Caki2 (cell line): ENCODE measurements at places on chromosomes 16 and 17. TPM values are rescaled to one million over a fixed set of nuclear protein-coding genes. Genes with fewer than 3 reads are reported as not detected.

DNA sequence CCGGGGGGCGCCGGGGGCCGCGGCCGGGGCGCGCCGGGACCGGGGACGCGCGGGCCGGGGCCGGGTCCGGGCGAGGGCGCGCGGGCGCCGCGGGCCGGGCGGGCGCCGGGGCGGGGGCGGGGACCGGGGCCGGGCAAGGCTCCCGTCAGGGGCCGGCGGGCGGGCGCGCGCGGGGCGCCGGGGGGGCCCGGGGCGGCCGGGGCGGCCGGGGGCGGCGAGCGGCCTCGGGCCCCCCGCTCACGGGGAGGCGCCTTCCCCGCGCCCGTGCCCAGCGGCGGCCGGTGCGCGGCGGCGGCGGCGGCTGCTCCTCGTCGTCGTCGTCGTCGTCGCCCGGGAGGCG lies 563 bp downstream of the ZCCHC14 start:
- no peak for DNase-seq

DNA sequence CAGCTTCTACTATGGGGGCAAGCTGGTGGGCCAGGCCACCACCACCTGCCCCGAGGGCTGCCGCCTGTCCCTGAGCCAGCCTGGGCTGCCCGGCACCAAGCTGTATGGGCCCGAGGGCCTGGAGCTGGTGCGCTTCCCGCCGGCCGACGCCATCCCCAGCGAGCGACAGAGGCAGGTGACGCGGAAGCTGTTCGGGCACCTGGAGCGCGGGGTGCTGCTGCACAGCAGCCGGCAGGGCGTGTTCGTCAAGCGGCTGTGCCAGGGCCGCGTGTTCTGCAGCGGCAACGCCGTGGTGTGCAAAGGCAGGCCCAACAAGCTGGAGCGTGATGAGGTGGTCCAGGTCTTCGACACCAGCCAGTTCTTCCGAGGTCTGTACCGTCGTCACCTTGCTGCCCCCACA lies 19.5 kb downstream of the IRF8 start:
- no peak for DNase-seq

GRCh38 chr16:89853306-89853993 lies 19.9 kb upstream of the TCF25 start:
- DNase-seq = no peak

- DNase-seq = peak; percentile 51
These were observed 126.5 kb upstream of the CORO6 start for GRCh38 chr17:29749045-29749825.

- no peak for DNase-seq
These were observed 5.6 kb downstream of the NOG start for GRCh38 chr17:56599088-56599487.

- DNase-seq = peak; percentile 21
These were observed 2.4 kb downstream of the FBRS start for GRCh38 chr16:30660424-30661261.

DPEP3 gene
- not detected in 2 replicates for total RNA-seq

DNA sequence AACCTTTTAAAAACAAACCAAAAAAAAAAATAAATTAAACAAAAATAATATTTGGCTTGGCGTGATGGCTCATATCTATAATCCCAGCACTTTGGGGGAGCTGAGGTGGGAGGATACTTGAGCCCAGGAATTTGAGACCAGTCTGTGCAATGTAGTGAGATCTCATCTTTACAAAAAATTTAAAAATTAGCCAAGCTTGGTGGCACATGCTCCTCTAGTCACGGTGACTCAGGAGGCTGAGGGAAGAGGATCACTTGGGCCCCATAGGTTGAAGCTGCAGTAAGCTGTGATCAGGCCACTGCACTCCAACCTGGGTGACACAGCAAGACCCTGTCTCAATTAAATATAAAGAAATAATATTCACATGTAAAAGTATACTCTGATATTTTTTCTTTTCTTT lies 12.2 kb downstream of the GNGT2 start:
- peak; percentile 97 for DNase-seq

- no peak for DNase-seq
These were observed 5.0 kb downstream of the ATP5PD start for GRCh38 chr17:75041656-75042280.

DHX58 gene
- 21.4 and 27.0 TPM in 2 replicates for total RNA-seq

RPGRIP1L gene
- total RNA-seq = 11.0 and 13.1 TPM in 2 replicates

DNA sequence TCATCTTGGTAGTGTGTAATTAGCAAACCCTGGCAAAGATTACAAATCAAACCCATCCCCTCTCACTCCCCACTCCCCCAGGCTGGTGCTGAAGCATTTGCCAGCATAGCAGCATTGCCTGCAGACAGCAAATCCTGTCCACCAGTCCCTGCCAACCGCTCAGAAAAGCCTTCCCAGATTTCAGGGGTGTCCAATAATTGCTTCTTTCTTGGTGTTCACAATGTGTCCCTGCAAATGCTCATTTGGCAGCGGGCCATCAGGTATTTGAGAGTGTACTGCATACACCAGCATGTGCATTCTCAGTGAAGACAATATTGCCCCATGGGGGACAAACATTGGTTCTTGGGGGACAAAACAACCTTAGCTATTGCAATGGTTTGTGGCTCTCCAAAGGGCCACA lies 28.2 kb downstream of the ORC6 start:
- no peak for DNase-seq

- no peak for DNase-seq
These were observed 68.0 kb upstream of the GAS7 start for GRCh38 chr17:10266296-10266876.

- no peak for DNase-seq
These were observed 35.4 kb upstream of the LYRM9 start for GRCh38 chr17:27928587-27928986.

DNA sequence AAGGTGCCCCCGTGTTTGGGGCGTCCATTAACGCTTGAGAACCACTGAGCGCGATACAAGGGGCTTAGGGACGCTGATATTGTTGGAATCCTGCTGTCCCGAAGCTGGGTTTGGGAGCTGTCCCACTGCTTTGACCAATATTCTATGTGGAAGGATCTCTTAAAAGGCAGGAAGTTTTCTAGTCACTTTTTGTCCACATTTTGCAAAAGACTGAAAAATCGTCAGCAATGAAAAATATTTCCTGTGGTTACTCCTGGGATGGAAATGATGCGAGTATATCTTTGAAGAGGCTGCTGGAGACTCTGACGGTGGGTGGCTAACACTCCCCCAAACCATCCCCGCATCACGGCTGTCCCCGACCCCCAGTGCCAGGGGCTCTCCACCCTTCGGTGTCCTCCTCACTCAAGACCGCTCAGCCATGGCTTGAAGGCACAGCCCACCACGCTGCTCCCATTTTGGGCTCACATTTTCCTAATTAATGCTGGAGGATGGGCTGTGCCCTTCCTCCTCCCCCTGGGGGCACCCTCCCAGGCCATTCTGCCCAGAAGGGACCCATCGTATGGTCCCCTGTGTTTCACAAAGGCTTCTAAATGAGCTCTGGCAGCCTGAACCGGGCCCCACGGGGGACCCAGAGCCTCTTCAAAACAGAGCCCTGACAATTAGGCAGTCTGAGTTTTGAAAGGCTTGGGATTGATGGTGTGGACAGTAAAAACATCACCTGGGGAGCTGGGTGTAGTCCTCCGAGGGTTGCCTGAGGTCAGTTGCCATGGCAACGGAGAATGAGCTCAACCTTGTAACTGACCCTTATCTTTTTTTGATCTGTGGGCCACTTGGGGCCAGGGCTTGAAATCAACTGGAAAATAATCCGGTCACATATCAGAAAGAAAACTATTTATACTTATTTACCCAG lies 158.6 kb downstream of the C16orf78 start:
- DNase-seq = no peak

GRCh38 chr17:601926-602303 lies 112.7 kb downstream of the VPS53 start:
- DNase-seq = no peak

DNA sequence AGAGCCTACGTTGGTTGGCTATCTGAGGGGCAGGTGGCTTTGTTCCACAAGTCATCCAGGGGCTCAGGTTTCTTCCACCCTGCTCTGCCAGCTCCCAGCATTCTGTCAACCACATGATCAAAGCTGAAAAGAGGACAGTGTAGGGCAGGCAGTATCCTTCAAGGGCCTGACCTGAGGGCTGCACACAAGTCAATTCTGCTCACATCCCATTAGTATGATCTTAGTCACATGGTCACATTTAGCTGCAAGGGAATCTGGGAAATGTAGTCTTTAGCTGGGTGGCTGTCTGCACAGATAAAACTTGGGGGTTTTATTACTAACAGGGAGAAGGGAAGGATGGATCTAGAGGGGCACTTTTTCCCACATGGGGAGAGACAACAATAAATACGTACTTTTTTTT lies 97.3 kb downstream of the SALL1 start:
- no peak for DNase-seq

DNA sequence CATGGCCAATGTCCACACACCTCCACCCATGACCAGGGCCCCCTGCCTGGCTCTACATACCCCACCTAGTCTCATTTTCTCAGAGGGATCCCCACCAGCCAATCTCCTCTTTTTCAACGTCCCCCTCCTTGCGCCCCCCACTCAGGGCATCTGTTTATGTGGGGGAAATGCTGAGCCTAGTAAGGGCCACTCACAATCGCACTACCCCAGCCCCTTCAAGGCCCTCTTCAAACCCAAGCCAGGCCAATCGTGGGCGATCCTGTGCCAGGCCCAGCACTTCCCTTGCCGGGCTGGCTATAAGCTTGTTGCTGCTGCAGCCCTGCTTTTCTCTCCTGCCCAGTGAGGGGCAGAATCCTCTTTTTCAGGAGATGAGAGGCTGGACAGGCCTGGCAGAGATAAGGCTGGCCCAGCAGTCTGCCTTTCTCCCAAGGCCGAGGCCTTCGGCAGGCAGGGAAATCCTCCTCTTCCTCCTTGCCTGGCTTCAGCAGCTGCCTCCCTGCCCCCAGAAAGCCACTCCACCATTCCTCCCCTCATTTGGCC lies 16.1 kb downstream of the HSD11B2 start:
- no peak for DNase-seq

DNA sequence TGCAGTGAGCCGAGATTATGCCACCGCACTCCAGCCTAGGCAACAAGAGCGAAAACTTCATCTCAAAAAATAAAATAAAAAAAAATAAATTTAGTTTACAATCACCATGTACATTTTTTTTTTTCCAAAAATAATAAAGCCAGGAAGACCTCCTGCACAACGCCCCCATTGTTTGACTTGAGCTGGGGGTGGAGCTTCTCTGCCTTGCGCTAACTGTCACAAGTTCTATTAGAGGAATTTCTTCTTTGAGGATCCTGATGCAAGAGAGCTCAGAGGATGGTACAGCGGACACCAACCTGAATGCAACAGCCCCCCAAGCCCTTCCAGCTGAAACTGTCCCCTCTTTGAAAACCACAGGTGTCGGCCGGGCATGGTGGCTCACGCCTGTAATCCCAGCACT lies 24.9 kb upstream of the CBX4 start:
- DNase-seq = no peak

DNA sequence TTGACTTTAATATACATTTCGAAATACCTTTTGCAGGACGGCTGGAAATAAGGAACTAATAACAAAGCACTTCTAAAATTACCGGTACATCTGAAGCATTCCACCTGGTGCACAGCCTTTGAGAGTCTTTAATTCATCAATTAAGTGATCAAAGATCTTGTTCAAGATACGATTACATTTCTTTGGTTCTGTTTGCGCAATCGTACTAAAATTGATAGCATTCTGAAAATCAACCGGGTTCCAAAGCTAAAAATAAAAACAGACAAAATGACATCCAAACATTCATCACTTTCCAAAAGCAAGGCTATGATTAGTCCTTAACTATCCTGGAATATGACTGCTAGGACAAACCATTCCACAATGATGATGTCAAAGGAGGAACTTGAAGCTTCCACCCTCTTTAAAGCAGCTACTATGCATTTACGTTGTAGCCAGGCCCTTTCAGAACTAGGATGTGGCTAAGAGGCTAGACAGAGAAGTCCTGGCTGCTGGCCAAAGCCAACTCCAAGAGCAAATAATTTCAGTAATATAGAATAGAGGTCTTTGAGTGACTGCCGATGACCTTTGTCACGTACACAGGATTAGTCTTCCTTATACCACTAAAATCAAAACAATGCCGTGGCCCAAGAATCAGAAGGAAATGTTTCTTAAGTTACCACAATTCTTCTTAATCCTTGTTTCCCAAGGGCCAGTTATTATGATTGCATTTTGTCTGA lies 299.8 kb upstream of the PSMD7 start:
- no peak for DNase-seq

- no peak for DNase-seq
These were observed 9.6 kb downstream of the SCN4A start for GRCh38 chr17:63963123-63963522.

IRX3 gene
- total RNA-seq = 27.7 and 48.4 TPM in 2 replicates

- DNase-seq = no peak
These were observed 36.0 kb downstream of the IL21R start for GRCh38 chr16:27437946-27438345.

DNA sequence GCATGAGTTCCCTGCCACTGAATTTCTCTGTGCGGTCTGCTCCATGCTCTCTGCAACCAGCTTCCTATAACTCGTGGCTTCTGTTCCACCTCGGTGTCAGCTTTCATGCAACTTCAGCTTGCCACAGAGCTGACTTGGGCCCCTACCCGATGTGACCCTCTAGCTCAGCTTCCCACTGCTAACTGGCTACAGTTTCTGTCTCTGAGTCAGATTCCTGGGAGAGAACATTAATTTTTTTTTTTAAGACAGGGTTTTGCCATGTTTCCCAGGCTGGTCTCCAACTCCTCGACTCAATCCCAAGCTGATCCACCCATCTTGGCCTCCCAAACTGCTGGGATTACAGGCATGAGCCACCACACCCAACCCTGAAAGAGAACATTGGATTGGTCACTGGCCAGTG lies 35.5 kb upstream of the PSMD7 start:
- no peak for DNase-seq

DNA sequence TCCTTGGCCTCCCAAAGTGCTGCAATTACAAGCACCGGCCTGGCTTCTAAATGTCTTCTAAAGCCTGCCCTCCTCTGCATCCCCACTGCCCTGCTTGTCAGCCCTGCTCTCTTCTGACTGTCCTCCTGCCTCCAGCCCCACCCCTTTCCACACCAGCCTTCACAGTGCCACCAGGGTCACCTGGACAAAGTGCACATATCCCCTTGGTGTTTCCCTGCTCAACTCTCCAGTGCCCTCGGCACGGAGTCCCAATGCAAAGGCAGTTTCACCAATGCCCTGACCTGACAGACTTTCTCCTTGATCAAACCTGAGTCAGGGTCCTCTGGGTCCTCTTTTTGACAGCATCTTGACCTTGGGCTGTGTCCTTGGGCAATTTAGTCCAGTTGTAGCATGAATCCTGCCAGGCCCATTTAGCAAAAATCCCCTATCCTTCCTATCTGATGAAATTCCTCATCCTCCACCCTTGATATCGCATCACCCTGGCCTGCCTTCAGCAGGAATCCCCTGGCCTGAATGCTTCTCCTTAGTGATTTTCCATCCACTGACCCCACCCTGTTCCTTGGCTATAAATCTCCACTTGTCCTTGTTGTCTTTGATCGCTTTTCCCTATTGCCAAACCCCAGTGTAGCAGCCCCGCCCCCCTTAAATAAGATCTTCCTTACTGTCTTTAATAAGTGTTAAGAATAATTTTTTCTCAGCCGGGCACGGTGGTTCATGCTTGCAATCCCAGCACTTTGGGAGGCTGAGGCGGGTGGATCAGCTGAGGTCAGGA lies 42.7 kb upstream of the ETV4 start:
- DNase-seq = no peak
